ENCODE measurements at places on chromosomes 6 and 20.

- peak; percentile 51 for DNase-seq
Measured at GRCh38 chr6:35569011-35569461, 56.3 kb upstream of the TULP1 start.

GRCh38 chr6:13538084-13538483 lies 36.3 kb upstream of the SIRT5 start:
- no peak for DNase-seq

DNA sequence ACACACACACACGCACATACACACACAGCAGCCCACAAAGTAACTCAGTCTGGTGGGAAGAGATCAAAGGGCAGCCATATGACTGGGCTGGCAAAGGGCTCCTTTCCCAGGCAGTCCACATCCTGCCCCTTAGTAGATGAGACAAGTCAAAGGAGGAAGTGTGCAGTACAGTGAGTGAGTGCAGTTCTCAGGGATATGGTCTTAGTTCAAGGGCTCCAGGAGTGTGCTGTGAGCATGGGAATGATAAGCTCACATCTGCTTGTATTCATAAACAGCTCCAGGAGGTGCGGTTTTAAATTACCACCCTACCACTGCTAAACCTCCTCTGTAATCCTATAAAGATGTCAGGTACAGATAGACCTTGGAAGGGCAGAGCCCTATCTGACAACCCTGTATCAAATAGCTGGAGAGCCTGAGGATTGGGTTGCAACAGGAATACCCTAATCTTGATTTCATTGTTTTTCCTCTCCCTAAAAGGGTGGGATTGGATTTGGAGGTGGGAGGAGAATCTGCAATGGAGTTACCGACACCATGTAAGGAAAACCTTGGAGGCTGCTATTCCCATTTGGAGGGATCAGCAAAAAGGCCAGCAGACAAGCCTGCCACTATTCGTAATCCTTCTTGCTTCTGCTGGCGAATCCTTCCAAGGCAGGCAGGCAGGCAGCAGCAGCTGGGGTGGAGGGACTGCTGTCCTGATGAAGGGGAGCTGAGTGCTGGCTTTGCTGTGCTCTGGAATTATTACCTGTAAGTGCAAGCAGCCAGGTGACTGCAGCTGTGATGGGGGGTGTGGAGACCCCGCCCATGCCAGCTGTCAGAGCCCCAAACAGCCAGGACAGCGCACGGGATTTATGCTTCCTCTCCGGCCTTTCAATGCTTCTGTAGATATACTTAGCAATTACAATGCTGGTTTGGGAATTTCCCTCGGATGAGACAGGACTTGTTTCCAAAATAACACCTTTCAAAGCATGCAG lies 342.7 kb downstream of the PRL start:
- peak; percentile 29 for DNase-seq

DNA sequence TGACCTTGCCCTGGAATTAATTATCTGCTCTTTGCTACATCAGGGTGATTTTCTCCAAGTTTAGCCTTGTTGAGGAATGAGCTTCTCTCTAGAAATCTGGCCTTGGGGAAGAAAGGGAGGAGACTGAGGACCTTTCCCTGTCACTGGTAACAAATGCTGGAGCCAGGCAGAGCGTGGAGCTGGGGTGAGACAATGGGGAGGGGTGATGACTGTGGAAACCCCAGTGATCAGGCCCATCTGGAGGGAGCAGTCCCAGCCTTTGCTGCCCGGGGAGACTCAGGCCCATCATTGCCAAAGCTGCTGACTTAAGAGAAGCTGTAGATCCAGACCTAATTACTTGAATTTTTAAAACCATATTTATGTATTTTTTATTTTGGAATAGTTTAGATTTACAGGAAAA lies 31.3 kb downstream of the BCAS4 start:
- DNase-seq = no peak

DNA sequence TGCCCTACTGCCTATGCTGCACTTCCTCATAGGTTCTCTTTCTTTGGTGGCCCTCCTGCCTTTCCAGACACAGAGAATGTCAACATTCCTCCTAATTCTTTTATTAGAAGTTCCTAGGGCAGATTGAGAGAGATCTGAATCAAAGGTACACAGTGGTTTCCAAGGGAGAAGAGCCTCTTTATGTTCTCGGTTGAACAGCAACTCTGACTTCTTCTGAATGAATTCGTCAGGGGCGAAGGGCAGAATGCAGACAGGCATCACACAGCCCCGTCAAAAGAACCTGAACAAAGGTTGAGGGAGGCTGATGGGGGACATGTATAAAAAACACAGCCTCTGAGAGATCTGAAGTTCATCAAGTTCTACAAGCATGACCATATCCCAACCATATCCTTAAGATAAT lies 68.1 kb upstream of the DTNBP1 start:
- no peak for DNase-seq

- peak; percentile 36 for DNase-seq
Measured at GRCh38 chr6:99606656-99607415, at the start of gene PRDM13. Gene PRDM13 (plus strand): TSS chr6:99606833. CDS start chr6:99607035, 202 bp downstream.

GRCh38 chr20:36655004-36655403 lies 9.0 kb upstream of the SLA2 start:
- DNase-seq = no peak

All from ELF-1 (cell line).